ENCODE measurements at places on chromosomes 5 and 9.

DNA sequence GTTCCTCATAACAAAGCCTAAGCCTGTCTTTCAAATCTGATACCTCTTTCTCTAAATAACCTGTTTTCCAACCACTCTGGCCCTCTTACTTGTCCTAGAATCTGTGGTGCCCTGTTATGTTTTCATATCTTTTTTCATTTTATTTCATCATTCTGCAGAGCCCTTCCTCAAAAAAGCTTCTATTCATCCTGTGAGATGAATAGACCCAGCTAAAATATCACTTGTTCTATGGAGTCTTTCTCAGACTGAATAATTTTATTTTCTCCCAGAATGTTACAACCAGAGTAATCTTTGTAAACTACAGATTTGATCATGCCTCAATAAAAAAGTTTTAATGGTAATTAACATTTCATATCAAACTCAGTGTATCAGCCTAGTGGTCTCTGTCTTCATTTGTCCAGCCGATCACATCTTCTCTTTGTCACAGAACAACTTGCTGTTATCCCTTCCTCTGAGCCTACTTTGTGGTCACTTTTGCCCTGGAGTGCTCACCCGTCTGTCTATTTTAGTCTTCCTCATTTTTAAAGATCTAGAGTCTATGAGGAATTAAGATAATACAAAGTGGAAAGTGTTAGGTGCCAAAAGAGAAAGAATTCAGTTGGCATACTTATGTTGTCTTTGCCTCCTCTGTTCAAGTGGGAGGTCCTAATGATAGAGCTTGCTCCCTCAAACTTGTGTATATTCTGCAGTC is 77.8 kb downstream of the ZCCHC7 start:
- no peak for DNase-seq

DNA sequence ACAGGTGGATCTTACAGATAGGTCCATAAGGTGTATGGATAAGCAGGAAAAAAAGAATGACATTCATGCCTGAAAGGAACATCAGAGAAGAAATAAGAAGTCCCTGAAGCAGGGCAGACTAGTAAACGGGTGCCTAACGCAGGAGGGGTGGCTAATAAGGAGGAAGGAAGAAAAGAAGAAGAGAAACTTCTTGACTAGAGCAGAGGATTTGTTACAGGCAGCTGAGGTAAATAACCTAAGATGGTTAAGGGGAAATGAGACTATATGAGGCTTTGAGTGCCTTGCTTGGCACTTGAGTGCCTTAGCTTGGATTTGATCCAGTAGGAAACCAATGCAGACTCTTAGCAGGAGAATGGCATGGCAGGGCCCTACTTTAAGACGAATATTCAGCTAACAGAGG is 313.5 kb upstream of the PDE4D start:
- DNase-seq = no peak

GRCh38 chr5:169088028-169088725 is 212.8 kb downstream of the SLIT3 start:
- no peak for DNase-seq

GRCh38 chr9:29564564-29564963 is 1991.3 kb upstream of the C9orf72 start:
- DNase-seq = no peak

DNA sequence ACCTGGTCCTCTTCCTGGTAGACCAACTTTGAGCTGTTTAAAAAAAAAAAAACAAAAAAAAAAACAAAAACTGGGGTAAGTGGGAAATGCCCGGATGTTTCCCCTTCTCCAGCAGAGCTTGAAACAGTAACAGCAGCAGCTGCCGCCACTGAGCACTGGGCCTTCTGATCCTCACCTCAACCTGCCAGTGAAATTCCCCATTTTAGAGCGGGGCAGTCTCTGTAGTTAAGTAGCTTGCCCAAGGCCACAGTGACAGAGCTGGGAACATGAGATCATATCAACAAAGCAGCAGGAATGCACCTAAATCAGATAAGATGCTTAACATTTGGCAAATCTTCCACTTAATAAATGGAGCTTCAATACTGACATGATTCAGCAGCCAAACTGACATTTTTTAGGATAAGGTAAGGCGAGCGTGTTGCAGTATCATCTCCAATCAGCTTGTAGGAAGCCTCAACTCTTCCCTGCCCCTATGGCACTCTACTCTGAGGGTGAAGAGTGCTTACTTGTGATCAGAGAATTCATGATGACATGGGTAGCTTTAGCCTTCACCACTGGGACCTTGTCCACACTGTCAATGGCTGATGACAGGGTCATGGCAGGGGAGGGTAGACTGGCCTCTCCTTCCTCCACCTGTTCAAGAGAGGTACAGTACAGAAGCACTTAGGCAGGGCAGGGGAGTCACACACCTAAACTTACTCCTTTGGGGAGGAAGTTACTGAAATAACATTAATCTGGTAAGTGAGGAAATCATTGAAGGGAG is 9.3 kb downstream of the KIAA1191 start:
- no peak for DNase-seq

- DNase-seq = no peak
Measured at GRCh38 chr9:86838519-86839497, 108.5 kb downstream of the GAS1 start.

- no peak for DNase-seq
Measured at GRCh38 chr5:41843456-41844370, 26.5 kb downstream of the OXCT1 start.

GRCh38 chr5:131270809-131271208 is 7.0 kb downstream of the CDC42SE2 start:
- DNase-seq = no peak

All from stimulated activated CD8-positive, alpha-beta memory T cell treated with anti-CD3 and anti-CD28 coated beads, Interleukin-2, amount 100 ng/mL, for 1 hour (primary cell).